ENCODE measurements at places on chromosomes 1 and 21.

DNA sequence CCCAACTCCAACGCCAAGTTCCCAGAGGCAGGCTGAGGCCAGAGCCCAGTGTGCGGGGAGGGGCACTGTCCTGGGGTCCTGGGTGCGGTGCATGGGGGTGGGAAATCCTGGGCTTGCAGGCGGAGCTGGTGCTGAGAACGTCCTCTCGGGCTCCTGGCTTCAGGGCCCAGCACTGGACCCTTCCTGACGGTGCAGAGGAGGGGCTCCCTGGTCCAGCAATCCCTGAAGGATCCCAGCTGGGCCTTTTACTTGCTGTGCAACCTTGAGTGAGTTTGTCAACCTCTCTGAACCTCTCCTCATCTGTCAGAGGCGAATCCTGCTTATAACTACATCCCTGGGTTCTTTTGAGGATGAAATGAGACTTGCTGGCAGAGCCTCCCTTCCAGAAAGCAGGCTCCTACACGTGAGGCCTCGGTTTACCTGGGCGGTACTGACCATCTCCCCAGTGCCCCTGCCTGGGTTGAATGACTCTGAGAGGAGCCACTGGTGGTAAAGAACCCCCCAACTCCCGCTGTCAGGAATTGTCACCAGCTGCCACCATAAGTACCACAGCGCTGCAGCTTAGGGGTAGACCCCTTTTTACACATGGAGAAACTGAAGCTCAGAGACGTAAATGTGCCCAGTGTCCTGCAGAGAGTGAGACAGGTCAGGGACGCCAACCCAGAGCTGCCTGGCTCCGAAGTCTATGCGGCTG lies 77.3 kb downstream of the DHRS3 start:
- no peak for DNase-seq

- no peak for DNase-seq
Measured at GRCh38 chr1:15014516-15014915, 139.0 kb upstream of the TMEM51 start.

- peak; percentile 95 for DNase-seq
Measured at GRCh38 chr1:33633019-33633801, 160.8 kb downstream of the ZSCAN20 start.

GRCh38 chr1:33302325-33302724 lies 18.6 kb downstream of the A3GALT2 start:
- no peak for DNase-seq

DNA sequence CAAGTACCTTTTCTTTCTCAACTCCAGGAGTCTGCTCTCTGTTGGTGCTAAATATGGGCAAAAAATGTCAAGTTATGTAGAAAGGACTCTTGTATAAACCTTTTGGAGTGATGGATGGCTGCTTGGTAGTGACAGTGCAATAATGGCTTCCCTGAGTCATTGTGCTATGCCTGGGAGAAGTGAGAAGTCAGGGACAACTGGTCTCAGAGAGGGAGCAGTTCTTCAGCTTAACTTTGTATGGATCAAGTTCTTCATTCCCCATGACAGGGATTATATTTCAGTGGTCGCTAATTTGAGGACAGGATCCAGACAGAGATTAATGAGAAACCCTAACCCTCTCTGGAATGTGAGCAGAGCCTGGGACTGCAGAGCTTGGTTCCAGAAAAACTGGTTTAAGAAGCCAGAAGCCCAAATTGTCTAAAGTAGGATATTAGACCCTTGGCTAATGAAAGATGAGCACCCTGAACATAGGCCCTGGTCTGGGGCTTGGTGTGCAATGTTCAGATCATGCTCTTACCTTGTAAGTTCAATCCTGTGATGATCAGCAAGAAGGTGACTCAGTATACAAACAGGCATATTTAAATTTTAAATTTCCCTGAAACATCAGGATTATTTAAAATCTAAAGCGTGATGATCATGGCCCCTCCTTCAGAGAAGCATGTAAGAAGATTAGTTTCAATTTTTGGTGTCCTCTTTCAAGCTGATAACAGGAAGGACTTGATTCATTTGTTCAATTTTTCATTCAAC lies 50.9 kb downstream of the NTMT2 start:
- no peak for DNase-seq

- no peak for DNase-seq
Measured at GRCh38 chr1:7040969-7041695, 255.9 kb downstream of the CAMTA1 start.

DNA sequence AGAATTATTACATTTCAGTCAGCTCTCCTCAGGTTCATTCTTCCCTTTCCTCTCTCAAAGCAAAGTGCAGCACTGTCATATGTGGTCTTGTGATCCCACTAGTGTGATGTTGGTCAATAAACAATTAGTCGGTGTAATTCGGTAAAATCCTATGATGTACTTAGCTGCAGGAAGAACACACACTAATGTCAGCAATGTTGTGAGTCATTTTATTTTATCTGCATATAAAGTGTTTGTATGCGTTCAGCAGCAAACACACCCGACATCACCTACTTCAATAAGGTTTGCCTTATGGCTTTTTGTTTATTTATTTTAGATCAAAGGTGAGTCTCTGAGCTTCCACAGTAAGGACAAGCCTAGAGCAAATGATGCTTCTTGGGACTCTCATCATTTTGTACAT lies 47.8 kb downstream of the PTPN14 start:
- no peak for DNase-seq

DNA sequence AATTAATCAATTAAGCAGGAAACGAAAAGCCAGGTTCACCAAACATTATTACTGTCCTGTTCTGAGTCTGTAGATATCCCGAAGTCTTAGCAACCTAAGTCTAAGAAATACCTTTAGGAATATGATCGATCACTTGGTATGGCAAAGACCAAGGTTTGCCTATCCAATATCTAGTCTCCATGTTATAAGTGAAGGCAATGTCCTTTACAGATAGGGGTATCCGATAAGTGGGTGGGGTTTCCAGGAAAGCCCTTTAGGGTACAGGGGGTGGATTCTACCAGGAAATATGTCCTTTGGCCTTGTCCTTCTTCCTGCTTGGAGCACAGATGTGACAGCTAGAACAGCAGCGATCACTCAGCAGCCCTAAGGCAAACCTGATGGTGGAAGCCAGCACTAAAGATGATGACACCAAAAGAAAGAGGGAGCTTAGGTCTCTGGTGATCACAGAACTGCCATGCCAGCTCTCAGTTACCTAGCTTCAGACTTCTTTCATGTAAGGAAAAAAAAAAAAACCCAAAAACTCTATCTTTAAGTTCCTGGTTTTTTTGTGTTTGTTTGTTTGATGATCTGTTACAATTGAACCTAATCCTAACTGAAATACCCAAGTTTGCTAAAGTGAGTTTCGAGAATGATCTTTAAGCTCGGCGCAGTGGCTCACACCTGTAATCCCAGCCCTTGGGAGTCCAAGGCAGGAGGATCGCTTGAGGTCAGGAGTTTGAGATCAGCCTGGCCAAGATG lies 40.8 kb downstream of the DSTYK start:
- no peak for DNase-seq

- DNase-seq = no peak
Measured at GRCh38 chr1:145995148-145995881, 1.1 kb downstream of the TXNIP start.

DNA sequence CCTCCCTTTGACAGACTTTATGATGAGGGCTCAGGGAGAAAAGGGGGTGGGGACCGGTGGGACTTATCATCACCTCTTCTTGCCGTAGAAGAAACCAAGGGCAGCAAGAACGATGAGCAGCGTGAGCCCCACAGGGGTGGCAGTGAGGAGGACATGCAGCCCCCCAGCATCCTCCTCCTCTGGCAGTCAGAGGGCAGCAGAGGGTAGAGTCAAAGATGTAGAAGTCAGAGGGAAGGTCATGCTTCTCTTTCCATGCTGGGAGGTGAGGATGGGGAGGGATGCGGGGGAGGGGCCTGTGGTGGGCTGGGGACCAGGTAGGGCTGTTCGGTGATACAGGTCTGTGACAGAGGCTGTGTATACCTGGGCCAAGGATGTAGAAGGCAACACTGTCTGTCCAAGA lies 14.8 kb downstream of the INSRR start:
- DNase-seq = no peak
